Right ventricle myocardium superior (tissue), 1 donor: ENCODE measurements at places on chromosomes 7 and 10. TPM values are rescaled to one million over a fixed set of nuclear protein-coding genes. Genes with fewer than 3 reads are reported as not detected.

The ATOH7 gene
- total RNA-seq: not detected

The CPA1 gene
- not detected for total RNA-seq

The WNT8B gene
- not detected for total RNA-seq

The MSS51 gene
- total RNA-seq: 1.8 TPM

The TCAF2 gene
- total RNA-seq: 0.27 TPM

The ASZ1 gene
- not detected for total RNA-seq

The SLC18A3 gene
- not detected for total RNA-seq

The ITPRID1 gene
- total RNA-seq: not detected

The NACAD gene
- 4.7 TPM for total RNA-seq

- DNase-seq: no peak
These were observed 39.0 kb downstream of the FRMPD2 start for GRCh38 chr10:48235501-48235900.

DNA sequence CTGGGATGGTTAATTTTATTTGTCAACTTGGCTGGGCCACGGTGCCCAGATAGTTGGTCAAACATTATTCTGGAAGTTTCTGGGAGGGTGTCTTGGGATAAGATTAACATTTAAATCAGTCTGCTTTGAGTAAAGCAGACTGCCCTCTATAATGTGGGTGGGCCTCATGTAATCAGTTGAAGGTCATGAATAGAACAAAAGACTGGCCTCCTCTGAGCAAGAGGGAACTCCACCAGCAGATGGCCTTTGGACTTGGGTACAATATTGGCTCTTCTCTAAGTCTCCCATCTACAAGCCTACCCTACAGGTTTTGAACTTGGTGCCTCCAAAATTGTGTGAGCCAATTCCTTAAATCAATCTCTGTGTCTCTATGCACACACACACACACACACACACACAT, 61.8 kb downstream of the PLXNA4 start:
- no peak for DNase-seq

DNA sequence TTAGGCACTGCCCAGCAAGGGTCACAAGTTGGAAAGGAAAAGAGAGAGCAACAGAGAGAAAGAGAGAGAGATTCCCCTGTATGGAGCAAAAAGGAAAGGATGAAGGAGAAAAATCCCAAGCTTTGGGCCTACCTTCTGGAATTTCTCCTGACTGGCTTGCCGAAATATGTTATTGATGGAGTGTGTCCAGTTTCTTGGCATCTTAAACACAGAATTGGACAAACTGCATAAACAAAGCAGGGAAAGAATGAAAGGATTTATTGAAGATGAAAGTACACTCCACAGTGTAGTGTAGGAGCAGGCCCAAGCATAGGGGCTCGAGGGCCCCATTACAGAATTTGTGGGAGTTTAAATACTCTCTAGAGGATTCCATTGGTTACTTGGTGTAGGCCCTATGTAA, 627.8 kb upstream of the CNTNAP2 start:
- DNase-seq: no peak

DNA sequence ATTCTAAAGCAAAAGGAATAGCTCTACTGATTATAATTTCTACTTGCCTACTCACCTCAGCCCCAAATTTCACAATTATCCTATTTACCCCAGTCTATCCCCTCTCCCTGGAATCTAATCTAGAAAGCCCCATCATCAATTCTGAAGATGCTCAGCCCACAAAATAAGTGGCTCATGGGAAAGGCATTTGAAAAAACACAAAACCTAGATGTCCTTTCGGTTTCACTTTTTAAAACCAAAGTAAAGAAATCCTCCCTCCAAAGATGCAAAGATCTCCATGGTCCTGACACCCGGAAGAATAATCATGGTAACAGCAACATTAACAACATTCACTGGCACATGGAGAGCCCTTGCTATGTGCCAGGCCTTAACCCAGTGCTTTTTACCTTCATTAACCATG, 224.8 kb downstream of the FGFR2 start:
- no peak for DNase-seq

GRCh38 chr10:79090134-79090803, 21.5 kb downstream of the ZMIZ1 start:
- no peak for DNase-seq

DNA sequence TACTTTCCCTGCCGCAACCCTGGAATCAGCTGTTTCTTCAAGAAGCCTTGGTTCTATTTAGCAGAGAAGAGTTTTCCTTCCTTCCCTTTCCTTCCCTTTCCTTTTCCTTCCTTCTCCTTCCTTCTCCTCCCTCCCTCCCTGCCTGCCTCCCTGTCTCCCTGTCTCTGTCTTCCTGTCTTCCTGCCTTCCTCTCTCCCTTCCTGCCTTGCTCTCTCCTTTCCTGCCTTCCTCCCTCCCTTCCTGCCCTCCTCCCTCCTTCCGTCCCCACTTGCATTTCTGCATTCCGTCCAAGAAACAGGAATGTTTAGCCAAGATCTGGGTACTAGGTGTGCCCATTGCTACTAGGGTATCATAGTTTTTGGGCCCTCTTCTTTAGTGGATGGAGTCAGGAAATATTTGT, 21.9 kb downstream of the SND1 start:
- no peak for DNase-seq

DNA sequence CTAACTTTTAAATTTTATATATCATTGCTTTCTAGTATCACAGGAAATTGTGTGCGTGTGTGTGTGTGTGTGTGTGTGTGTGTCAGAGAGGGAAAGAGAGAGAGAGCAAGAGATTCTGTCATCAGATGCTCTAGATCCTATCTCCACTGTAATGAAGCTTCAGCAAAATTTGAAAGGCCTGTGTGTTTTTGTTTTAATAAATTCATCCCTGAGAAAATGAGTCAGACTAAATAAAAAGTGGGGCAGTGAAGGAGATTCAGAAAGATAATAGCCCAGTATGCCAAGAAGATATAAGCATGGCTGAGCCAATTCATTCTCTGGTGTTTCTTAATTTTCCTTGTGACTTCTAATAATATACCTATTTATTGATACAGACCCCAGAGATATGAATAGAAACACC, 184.2 kb upstream of the TMEM196 start:
- no peak for DNase-seq

- no peak for DNase-seq
These were observed 95.6 kb downstream of the GPR26 start for GRCh38 chr10:123761666-123762230.

DNA sequence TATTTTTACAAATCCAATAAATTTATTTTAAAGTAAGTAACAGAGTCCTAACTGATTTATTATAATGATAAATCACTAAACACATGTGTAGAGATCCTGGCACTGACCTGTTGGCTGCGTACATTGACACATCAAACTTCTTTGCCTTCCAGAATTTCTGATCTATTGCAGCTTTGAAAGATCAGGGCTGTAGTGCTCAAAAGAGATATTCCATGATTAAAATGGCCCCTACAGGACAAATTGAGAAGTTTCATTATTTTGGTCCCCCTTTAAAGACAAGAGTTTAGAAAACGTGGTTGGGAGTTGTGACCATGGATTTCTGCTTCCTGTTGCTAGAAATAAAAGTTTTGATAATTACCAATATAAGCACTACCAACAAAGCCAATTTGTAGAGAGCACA, 87.7 kb upstream of the PDK4 start:
- no peak for DNase-seq

GRCh38 chr7:131896165-131896863, 339.9 kb upstream of the PODXL start:
- no peak for DNase-seq

DNA sequence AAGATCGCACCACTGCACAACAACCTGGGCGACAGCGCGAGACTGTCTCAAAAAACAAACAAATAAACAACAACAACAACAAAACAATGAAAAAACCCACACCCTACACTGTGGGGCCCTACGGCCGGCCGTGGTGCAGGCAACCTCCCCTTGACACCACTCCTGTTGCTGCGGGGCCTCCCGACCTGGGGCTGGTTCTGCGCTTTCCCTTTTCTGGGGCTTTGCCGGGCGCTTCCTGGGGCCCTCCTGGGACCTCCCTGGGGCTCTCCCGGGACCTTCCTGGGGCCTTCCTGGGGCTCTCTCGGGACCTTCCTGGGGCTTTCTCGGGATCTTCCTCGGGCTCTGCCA, 46.6 kb downstream of the INSIG1 start:
- DNase-seq: no peak

DNA sequence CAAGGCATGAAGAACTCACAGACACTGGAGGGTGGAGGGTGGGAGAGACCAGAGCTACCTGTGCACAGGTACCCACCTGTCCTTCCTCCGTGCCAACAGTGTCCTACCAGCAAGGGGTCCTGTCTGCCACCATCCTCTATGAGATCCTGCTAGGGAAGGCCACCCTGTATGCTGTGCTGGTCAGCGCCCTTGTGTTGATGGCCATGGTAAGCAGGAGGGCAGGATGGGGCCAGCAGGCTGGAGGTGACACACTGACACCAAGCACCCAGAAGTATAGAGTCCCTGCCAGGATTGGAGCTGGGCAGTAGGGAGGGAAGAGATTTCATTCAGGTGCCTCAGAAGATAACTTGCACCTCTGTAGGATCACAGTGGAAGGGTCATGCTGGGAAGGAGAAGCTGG, 21.8 kb downstream of the PRSS2 start:
- no peak for DNase-seq

- DNase-seq: no peak
These were observed 18.1 kb downstream of the UBE2D4 start for GRCh38 chr7:43944286-43944685.

DNA sequence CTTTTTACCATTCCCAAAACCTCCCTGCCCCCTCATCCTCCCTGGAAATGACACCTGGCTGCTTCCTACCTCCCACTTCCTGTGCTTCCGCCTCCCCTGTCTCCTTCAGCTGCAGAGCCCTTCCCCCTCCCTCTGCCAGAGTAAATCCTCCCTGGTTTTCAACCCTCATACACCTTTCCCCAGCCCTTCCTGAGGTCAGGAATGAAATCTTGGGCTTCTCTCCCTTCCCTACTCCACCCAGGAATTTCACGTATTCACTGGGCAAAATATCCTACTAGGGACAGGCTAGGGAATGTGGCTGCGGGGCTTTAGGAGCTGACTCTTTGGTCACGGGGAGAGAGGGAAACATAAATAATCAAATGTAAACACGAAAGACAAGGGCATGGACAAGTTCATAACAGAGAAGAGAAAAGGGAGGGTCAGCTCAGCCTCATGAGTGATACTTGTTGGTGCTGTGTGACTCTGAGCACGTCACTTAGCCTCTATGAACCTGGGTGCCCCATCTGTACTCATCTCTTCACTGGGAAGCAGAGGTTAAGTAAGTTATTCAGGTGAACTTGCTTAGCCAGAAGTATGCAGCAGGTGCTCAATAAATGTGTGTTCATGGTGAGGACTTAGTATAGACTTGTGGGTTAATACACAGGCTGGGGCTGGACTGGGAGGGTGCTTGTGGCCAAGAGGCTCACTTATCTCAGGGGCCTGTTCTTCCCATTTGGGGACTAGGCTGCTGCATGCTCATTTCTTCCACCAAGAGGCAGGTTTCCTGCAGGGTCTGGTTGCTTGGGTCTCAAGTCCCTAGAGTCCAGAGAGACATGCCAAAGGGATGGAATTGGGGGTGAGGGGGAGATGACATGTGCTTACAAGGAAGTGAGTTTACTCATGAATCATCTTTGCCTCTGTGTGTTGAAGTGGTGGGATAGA, 10.0 kb upstream of the DUSP5 start:
- DNase-seq: no peak

GRCh38 chr7:158378978-158379377, 208.6 kb downstream of the PTPRN2 start:
- no peak for DNase-seq

GRCh38 chr7:148753224-148753623, 54.5 kb downstream of the CUL1 start:
- DNase-seq: no peak

DNA sequence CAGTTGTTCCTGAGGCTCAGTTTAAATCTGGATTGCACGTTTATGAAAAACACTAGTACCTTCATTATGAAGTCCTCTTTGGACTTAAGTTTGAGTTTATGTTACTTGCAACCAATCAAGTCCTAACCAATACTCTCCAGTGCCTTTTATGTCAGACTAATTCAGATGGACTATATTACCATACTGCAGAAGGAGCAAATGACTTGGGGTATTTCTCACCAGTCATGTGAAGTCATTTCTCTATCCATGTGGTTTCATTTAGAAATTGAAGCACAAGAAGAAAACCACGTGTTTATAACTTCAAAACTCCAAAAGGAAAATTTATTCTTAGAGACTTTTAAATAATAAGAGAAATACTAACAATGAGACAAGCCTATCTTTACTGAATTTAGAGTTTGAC, 201.6 kb downstream of the MBL2 start:
- no peak for DNase-seq
